ENCODE measurements at places on chromosomes 3 and 15.

GRCh38 chr15:95261546-95261945 is 1030.2 kb downstream of the MCTP2 start:
- DNase-seq: no peak

DNA sequence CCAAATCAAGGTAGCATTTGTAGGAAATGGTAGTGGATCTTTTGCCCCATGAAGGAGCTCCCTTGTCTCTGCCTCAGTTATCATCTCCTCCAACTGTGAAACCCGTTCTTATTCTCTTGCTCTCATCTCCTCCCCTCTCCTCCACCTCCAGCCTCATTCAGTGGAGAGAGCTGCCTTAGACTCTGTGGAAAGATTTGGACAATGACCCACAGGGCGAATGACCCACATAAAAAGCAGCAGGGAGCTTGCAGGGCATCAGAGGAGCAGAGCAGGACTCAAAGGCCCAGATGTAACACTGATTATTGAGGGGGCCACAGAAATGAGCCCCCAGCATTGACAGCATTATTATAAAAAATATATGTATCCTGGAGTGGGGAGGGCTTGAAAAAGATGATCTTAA is 641.1 kb upstream of the CFAP20DC start:
- DNase-seq: no peak

DNA sequence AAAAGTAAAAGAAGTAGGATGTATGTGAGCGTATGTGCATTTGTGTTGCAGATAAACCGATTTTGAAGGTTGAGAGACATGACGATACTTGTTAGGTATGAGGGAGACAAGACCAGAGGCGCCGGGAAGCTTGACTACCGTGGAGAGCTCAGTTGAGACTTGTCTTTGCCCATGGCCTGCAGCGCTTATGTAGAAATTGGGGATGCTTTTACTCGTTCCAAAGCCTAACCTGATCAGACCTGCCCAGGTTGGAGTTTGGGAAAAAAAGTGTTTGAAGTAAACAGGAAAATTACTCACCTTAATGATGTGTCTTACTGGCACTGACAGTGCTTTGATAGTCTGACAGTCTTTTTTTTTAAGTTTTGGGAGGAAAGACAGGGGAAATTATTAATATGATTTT is 202.8 kb downstream of the TP63 start:
- DNase-seq: no peak

DNA sequence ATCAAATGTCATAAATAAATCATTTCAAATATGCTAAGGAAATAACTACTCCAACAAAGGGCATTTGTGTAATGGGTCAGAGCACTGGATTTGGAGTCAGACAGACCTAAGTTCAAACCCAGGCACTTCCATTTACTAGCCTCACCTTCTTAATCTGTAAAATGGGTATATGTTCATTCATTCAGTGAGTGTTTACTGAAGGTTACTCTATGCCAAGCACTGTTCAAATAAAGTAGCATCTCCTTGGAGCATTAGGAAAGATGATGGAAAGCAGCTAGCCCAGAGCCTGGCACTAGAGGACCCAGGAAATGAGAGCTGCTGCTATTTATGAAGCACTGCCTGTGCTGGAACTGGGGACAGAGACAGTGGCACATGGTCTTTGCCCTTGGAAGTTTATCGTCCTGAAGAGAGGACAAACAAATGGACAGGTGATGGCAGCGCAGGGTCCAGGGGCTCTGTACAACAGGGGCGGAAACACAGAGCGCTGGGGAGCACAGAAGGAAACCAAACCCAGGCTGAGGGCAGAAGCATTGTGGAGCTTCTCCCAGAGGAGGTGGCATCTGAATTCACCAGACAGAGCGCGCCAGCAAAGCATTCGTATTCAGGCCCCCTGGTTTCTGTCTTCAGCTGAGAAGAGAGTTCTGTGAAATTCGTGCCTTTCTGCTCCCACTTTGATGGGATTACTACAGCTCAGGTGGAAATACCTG is 19.0 kb downstream of the TM4SF4 start:
- no peak for DNase-seq

DNA sequence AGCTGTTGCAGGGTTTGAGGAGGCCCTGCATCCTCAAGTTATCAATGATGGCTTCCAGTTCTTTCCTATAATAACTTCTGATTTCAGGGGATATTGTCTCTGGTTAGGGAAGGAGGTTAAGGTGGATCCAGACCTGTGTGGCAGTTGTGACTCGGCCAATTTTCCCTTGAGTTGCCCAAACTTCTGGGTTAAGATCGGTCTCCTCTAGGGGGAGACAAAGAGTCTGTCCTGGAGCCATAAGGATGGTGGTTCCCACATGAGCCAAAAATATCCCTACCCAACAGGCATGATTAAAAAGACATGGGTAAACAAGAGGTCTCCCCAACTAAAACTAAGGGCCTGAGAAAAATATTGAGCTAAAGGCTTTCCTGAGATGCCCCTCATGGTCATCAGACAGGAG is 227.5 kb upstream of the MDFIC2 start:
- DNase-seq: no peak

DNA sequence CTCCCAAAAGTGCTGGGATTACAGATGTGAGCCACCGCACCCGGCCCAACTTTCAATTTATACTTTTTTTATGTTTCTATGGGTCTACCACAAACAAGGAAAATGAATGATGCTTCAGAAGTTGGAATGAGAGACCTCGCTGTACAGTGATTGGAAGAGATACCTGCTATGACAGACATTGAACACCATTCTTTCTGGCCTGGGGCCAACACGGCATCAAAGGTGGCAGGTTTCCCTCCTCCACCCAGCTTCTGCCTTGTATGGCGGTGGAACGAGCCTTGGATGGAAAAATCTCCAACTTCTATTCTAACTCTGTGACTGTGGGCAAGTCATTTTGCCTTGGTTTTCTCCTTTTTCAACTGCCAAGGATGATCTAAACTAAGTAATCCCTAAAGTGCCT is 117.8 kb upstream of the FAM174B start:
- DNase-seq: no peak

- DNase-seq: no peak
These were observed 10.6 kb downstream of the ANKUB1 start for GRCh38 chr3:149781741-149782140.

DNA sequence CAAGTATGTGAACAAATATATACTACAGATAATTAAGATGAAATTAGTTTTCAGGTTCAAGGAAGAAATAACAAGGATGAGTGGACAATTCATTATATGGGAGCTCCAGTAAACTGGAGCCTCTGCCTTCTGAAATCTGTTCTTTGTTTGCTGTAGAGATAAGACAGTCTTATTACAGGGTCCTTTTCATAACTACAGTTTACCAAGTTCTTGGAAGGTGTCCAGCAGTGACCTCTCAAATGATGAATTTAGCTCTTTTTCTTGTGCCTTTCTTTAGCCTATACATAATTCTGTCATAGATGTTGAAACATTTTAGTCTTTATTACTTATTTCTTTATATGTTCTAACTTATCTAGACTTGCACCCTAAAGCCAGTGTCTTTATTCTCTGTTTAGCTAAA is 89.7 kb upstream of the GBE1 start:
- DNase-seq: no peak

- DNase-seq: no peak
These were observed 121.8 kb upstream of the NLGN1 start for GRCh38 chr3:173275740-173276139.

DNA sequence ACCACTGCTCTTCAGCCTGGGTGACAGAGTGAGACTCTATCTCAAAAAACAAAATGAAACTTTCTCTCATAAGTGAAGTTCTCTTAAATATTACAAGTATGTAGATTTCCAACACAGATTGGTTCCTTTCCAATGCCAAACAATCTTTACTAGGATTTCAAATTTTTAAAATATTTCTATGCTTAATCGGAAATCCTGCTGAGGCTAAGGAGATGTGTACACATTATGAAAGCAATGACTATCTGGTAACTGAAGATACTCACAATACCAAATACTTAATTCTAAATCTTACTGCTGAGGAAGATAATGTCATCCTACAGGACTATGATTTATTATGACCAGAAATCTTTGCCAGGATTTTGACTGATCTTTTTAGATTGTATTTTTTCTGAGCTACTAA is 255.6 kb upstream of the ZNF717 start:
- no peak for DNase-seq

DNA sequence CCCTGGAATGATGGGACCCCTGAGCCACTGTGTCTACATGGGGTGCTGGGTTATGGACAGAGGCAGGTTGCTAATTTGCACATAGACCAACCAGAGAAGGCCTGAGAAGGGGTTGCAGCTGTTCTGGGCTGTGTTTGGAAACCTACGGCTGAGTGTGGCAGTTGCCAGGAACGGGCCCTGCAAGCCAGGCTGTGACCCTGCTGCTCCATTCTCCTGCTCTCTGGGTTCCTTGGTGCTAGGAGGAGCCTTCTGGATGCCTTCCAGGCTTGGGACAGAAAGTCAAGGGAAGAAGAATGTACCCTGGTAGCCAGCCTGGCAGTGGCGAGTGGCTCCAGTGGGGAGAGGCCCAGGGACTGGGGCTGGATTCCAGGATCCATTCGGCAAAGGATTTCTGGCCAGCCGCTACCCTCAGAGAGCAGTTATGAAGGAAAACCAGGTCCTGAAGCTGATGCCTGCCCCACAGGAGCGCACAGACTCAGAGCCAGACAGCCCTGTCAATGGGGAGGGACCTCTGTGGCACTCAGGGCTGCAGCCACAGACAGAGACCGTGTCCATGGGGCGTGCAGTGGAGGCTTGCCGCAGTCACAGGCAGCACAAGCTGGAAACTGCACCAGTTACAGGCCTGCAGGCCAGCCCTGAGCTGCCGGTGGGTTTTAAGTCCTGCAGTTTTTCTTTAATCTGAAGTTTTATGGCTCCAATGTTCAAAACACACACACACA is 55.1 kb upstream of the ACAD9 start:
- DNase-seq: no peak

DNA sequence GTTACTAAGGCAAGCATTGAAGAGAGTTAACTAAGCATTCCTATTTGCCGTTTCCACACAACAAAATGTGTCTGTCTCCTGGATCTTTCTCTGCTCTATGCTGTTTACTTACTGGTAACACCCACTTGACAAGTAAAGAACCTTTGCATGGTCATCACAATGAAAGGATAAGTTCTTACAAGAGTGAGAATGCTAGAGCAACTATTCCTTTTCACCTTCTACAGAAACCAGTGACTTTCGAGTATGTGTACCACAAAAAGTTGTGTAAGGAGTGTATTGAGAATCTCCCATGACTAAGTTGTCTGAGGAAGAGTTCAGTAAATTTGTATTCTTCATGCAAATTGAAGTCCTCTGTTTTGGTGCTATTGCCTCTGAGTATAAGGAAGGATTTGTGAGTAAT is 10.8 kb downstream of the TIPARP start:
- DNase-seq: no peak

- no peak for DNase-seq
These were observed 115.9 kb downstream of the VPS8 start for GRCh38 chr3:184927796-184928315.

GRCh38 chr3:46304739-46305138 is 49.2 kb upstream of the CCR2 start:
- DNase-seq: no peak

GRCh38 chr15:46231786-46232185 is 597.0 kb downstream of the SQOR start:
- no peak for DNase-seq

- DNase-seq: no peak
These were observed 58.7 kb downstream of the FOXB1 start for GRCh38 chr15:60062826-60063225.

GRCh38 chr3:154182322-154182922 is 61.2 kb downstream of the ARHGEF26 start:
- DNase-seq: no peak

DNA sequence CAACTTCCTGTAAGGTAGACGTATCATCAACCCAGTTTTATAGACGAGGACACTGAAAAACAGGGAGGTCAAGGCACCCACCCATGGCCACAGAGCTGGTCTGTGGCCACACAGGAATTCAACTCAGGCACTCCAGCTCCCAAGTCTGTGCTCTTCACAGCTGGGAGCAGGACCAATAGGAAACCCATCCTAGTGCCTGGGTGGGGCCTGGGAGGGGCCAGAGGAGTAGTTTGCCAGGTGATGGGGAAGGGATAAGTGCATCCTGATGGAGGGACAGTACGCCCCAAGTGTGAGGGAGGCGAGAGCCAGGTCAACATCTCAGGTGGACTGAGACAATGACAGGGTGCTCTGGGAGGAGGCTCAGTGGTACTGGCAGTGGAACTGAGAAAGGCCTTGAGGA is 22.0 kb downstream of the KIF9 start:
- DNase-seq: no peak

DNA sequence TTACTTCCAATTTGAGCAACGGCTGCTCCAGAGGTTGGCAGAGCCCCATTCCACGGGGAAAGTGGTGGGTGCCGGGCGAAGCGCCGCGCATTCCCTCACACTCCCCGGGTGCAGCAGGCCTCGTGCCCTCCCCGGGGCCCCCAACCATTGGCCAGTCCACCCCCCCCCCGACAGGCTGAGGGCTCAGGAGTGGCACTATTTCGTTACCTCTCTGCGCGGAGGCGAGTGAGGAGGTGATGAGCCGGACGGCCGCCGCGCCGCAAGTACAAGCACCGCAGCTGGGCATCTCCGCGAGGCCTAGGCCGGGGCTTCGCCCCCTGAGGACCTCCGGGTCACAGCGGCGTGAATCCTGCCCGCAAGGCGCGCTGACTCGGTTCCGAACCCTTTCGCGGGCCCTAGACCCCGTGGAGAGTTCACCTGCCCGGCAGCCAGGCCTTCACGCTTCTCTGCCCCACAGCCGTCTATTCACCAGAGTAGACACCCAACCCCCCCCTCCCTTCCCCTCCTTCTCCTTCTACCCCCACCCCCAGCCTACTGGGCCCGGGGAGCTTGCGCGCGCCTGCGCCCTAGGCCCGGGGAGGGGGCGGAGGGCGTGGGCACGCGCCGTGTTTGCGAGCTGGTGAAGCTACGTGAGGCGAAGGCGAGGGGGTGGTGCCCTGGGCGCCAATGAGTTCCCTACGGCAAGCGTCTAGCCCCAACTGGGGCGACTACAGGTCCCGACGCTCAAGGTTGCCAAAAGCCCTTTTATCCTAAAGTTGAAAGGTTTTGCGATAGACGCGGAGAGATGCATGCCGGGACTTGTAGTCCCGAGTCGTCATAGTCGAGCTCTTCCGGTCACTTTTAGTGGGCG is at the start of gene CLPX:
CLPX (minus strand) TSS at position 475 of the 850 bp plus-strand sequence; CDS start at position 286, 189 bp downstream.
- peak; percentile 85 for DNase-seq

DNA sequence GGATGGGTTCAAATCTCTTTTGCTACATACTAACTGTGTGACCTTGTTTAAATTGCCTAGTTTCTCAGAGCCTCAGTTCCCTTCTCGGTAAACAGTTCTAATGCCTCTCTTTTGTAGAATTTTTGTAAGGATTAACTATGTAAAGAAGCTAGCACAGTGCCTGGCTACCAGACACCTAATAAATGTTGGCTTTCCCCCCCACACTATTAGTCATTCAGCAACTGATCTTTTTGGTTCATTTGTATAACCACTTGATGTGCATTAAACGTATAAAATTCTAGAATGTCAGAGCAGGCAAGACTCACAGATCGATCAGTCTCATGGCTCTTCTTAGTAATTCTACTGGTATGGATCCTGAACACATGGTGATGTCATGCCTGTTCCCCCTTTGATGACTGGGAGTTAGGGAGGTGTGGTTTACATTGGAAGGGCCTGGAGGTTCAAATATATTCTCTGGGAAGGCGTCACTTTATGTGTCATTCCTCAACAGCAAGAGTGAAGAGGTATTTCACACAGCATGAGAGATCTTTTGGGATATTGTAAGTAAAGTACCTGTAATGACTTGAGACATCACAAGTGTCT is 6.5 kb downstream of the TAGLN3 start:
- DNase-seq: no peak
